ENCODE measurements at places on chromosomes 16 and 17.

DNA sequence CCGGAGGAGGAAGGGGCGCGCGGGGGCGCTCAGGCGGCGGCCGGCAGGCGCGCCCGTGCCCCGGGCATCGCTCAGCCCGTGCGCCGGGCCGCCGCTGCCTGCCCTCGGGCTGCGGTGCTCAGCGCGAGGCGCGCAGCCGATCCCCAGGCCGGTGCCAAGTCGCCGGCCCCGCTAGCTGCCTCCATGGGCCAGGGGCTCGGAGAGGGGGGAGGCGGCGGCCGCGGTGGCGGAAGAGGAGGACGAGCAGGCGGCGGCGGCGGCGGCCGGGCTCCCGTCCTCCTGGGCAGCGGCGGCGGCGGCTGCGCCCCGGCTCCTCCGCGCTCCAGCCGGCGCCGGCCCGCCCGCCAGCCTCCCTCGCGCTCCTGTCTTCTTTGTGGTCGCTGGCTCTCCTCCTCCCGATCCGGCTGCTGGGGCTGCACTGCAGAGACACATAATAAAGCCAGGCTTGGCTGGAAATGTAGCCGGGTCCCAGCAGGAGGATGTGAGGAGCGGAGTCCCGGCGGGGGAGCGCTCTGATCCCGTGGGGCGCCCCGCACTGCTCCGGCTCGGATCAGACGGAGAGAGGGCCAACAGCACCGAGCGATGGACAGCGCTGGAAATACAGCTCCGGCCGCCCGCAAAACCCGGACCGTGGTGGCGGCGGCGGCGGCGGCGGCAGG, 889 bp upstream of the ZNF423 start:
- no peak for DNase-seq

DNA sequence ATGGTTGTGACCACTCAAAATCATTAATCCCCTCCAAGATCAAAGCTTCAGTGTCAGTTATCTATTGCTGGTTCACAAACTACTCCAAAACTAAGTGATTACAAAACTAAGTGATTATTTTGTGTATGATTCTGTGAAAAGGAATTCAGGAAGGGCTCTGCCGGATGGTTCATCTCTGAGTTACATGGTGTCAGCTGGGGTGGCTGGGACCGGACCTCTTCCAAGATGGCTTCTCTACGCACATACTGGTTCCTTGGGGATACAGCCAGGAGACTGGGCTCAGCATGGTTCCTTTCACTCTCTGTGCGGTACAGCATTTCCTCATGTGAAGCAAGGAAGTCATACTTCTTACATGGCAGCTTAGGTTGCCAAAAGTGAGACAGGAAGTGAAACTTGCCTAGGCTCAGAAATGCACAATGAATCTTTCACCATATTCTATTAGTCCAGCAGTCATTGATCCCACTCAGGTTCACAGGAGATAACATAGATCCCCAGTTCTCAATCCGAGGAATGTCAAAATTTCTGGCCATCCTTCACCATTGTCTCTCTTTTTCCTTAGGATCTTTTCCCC, 97.9 kb upstream of the IRX6 start:
- DNase-seq, result no peak

GRCh38 chr17:38671939-38672720, 2.6 kb downstream of the EPOP start:
- DNase-seq, result no peak

- no peak for DNase-seq
Observed at GRCh38 chr17:72419866-72420774, 299.3 kb downstream of the SOX9 start.

GRCh38 chr16:57131351-57131970, 39.1 kb downstream of the CPNE2 start:
- DNase-seq, result no peak

- no peak for DNase-seq
Observed at GRCh38 chr17:13776027-13776551, 174.4 kb upstream of the HS3ST3A1 start.

DNA sequence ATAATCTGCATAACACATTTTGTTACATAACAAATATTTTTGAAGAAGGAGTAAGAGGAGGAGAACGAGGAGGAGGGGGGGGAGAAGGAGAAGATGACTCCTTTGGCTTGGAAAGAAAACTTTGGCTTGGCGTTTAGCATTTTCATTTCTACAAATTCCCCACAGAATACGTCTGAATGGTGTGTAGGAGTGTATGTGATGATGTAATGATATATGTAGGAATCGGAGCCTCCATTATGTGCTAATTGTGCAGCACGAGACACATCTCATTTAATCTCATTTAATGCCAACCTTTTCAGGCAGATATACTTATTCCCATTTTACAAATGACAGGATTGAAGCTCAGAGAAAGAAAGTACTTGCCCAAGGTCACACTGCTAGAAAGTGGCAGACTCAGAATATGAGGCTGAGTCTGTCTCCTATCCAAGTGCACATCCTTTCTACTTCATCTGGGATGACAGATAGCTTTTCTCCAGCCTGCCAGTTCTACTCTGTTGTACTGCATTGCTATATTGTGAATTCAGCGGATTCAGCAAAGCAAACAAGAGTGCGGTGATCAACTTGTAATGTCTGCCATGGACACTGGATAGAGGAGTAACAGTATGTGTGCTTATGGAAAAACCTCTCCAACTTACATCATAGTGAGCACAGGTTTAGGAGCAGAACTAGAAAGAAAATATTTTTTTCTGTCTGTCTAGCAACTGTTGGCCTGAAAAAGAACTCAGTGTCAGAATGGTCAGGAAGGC, 10.4 kb upstream of the SLC47A2 start:
- DNase-seq, result no peak

DNA sequence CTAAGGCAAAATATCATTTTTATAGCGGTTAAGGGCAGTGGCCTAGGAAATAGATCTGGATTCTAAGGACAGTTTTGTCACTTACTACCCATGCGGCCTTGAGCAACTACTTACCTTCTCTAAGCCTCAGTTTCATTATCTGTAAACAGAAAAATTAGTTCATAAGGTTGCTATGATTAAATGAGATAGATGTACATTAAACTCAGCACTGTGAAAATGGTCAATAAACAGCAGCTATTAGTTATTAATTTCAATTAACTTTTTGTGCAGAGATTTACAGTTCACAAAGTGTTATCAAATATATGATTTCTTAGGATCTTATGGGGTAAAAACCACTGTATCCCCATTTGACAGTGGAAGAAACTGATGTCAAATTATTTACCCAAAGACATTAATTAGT, 135.5 kb upstream of the CORO6 start:
- DNase-seq, result no peak

GRCh38 chr17:55190748-55191147, 74.0 kb upstream of the HLF start:
- no peak for DNase-seq

DNA sequence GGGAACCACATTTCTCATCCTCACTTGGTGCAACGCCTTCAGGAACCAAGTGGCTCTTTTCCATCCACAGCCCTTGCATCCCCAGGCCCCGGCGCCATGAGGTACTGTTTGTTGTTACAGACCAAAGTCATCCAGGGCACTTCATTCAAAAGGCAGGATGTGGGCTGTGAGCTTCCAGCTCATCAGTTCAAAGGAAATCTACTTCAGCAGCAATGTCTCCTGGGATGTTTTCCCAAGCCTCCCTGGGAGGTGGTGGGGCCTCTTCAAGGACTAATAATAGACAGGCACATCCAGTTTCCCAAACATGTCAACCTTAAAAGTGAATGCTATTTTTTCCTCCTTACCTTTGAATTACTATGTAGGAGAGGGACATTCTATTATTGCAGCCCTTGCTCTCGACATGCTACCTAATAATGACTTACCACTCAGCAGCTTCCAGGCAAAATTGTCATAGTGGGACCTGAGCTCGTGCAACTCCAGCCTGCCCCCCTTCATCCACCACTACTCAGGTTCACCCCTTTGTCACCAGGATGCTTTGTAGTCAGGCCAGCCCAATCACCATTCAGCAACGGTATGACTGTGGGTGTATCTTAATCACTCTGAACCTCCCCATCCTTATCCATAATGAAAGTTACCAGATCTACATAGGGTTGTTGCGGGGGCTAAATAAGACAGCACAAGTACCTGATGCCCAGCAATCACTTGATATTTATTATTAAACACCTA, 1.7 kb upstream of the PRKCB start:
- DNase-seq, result no peak

DNA sequence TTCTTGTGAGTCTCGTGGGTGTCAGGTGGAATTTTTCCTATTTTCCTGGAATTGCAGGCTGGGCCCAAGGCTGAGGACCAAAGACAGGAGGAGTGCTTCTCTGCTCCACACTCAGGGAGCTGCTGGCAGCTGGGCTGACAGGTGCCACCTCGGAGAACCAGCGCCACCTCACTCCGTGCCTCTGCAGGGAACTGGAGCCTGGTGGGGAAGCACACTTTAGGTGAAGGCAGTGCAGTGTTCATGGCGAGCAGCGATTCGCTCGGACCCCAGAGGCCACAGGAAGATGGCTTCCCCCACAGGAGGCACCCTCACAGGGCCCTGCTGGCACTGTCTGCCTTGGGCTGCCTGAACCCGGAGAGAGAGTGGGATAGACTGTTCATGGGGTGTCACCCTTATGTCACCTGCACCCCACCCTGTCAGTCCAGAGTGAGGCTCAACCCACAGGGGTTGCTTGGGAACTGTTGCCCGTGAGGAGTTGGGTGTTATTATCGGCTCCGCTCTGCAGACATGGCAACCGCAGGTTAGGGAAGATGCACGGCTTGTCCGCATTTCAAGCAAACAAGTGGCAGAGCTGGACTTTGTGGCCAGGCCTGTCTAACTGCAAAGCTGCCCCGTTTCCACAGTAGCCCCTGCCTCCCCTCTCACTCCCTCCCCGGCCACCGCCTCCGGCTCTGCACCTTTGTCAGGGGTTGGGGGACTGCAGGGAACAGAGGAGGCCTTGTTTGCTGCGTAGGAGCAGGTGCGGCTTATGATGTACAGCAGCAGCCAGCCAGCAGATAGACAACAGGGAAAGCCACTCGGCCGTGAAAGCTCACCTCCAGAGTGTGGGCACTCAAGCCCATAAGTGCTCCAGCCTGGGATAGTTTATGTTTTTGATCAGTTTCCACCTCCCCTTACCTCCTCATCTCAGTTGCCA, 15.5 kb downstream of the TBC1D24 start:
- DNase-seq, result no peak

GRCh38 chr16:87445486-87445885, 47.3 kb downstream of the ZCCHC14 start:
- no peak for DNase-seq

- peak; percentile 57 for DNase-seq
Observed at GRCh38 chr17:14940938-14941265, 324.2 kb downstream of the PMP22 start.

DNA sequence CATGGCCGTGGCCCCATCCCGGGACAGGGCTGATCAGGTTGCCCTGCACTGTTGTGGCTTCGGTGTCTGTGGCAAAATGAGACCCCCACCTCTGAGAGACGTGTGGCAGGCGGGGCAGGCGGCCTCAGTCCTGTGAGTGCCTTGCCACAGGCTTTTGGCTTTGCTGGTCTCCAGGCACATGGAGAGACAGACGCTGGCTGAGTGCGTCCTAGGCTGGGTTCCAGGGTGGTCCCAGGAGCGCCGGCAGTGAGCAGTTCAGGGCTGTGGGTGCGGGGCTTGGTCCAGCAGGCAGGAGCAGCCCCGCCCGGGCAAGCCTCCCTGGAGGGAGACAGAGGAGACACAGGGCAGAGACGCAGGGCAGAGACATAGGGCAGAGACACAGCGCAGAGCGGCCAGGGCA, 29.2 kb downstream of the SOX8 start:
- no peak for DNase-seq

Data from HS-5 (cell line).